ENCODE measurements at places on chromosomes 11 and 22.

GRCh38 chr22:43270949-43271348 lies 72.2 kb downstream of the SCUBE1 start:
- no peak for DNase-seq

DNA sequence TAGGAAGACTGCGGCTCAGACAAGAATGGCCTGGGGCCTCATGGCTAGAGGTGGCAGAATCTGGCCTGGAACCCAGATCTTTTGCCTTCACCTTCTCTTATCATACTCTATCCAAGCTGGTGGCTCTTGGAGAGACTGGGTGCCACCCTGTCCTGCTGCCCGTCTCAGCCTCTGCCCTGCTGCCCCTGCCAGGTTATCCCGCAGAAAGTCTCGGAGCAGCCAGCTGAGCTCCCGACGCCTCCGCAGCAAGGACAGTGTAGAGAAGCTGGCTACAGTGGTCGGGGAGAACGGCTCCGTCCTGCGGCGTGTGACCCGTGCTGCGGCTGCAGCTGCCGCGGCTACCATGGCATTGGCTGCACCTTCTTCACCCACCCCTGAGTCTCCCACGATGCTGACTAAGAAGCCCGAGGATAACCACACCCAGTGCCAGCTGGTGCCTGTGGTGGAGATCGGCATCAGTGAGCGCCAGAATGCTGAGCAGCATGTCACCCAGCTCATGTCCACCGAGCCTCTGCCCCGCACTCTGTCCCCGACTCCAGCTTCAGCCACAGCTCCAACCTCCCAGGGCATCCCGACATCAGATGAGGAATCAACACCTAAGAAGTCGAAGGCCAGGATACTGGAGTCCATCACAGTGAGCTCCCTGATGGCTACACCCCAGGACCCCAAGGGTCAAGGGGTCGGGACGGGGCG lies 5.9 kb downstream of the INCENP start:
- no peak for DNase-seq

GRCh38 chr11:70251659-70252321 lies 18.7 kb upstream of the PPFIA1 start:
- DNase-seq, result no peak

GRCh38 chr11:70183032-70183431 lies 20.1 kb upstream of the FADD start:
- DNase-seq, result no peak

DNA sequence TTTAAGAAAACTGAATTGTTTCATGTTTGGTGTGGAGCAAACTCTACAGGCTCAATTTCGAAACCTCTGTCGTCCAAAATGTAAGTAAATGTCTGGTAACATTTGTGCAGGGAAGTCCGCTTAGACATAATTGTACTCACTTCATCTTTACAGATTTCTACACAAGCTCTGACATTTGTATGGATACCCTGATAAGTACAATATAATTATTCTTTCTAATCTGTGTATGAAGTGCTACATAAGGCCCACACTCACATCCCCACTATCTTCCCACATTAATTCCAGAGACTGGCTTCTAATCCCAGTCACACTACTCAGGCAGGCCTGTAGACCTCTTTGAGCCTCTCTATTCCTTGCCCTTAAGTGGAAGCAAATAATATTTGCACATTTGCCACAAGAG lies 129.2 kb upstream of the LMO1 start:
- DNase-seq, result no peak

DNA sequence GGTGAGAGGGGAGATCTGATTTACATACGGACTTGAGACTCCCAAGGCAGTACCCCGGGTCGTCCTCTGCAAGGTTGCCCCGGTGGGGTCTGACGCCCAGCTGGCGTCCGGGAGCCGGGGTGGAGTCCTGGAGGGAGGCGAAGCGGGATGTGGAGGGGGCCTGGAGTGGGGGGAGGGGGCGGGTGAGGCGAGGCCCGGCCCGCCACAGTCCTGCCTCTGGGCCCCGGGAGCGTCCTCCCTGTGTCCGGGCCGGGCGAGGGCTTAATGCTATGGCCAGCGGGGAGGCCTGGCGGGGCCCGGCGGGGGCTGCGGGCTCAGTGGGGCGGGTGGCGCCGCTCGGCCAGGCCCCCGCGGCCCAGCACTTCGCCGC lies 2.4 kb upstream of the MYBPC3 start:
- DNase-seq, result peak; percentile 17

GRCh38 chr11:76706667-76707066 lies 36.1 kb upstream of the LRRC32 start:
- DNase-seq, result no peak

- DNase-seq, result no peak
These were observed 27.5 kb downstream of the REXO2 start for GRCh38 chr11:114466742-114467141.

DNA sequence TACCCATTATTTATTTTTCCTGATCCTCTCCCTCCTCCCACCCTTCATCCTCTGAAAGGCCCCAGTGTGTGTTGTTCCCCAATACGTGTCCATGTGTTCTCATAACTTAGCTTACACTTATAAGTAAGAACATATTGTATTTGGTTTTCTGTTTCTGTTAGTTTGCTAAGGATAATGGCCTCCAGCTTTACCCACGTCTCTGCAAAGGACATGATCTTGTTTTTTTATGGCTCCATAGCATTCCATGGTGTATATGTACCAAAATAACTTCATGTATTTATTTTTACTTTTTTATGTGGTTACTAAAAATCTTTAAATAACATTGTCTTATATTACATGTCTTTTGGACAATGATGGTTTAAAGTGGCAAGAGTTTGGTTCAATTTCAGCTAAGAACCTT lies 15.2 kb downstream of the PDGFD start:
- no peak for DNase-seq

GRCh38 chr11:71568704-71569349 lies 3.5 kb downstream of the KRTAP5-10 start:
- DNase-seq, result no peak

GRCh38 chr11:19728436-19728835 lies 15.8 kb downstream of the NAV2 start:
- DNase-seq, result no peak

- no peak for DNase-seq
These were observed 5.6 kb upstream of the KIAA0930 start for GRCh38 chr22:45246060-45246985.

DNA sequence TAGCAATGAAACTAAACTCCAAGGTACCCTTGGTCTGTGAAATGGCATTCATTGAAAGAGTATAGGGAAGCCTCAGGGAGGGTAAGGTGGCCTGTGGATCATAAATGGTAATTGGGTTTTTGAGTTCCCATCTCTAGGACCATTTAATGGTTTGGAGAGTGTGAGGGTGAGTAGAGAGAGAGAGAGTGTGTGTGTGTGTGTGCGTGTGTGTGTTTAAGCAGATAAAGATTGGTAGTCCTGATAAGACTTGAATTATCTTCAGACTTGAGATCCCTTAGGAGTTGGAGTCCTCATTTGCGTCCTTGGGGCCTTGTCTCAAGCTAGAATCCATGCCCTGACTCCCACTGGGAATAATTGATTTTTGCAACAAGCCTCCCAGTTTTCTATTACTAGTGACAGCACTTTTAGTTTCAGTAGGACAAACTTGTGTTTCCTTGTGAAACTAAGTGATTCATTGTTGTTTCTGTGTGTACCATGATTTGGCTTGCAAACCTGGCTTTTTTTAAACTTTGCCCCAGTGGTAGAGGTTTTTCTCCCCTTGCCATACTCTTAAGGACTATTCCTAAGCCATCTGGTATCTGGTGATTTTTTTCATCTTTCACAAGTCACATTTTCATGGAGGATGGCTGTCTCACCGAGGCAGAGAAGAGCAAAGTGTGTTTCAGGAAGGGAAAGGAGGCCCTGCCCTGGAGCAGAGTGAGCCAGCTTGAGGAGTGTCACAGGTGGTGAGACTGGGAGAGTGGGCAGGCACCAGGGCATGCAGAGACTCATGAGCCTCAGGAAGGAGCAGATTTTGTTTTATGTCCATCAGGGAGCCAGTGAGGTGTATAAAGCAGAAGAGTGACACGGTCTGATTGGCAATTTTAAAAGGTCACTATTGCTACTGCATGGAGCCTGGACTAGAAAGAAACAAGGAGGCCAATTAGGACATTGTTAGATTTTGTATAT lies 26.7 kb downstream of the ALKBH3 start:
- peak; percentile 42 for DNase-seq

DNA sequence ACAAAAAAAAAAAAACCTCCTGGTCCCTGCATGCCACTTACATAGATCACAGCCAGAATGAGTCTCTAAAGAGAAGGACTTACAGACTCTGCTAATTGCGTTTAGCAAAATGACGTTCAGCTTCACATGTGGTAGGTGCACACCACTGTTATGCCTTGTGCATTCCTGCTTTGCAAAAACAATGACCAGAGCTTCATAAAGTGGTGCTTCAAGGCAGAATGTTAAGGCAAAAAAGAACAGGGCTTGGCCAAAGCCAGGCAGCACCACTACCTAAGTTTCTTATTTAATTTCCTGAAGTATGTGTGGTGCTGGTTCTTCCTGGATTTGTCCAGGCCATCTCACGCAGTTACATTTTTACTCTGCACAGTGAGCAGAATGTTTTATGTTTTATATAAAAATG lies 85.2 kb downstream of the GALNT18 start:
- no peak for DNase-seq

Data from NCI-H2171 (cell line).